DMS 273 treated with DMSO at 0.1 percent for 48 hours (cell line): ENCODE measurements at places on chromosomes 2 and 18.

DNA sequence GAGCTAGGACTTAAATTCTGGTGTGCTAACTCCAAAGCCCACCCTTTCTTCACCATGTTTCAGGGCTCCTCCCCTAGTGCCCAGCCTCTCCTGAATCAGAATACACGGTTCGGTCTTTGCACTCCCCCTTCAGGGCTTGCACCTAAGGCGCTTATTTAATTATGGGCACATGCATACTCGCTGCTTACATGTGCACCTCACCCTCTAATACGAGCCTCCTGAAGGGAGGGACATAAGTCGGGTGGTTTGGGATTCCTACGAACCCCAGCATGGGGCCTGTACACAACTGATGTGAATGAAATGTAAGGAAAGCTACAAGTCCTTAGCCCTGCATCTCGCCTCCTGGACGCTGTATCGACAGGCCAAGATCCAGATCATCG lies 435 bp downstream of the IFT172 start:
- no peak for DNase-seq

GRCh38 chr2:205730191-205730590 lies 47.9 kb downstream of the NRP2 start:
- no peak for DNase-seq

DNA sequence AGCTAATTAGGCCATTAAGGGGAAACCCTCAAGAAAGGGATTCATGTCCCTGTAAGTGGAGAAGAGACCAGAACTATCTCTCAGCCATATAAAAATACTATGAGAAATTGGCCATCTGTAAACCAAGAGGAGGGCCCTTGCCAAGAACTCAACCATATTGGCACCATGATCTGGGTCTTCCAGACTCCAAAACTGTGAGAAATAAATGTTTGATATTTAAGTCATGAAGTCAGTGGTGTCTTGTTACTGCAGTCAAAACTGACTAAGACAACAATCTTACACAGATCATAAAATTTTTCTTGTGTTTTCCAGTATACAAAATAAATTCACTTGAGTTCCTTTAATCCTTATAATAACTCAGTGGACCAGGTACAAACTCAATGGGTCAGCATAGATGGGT lies 589.8 kb upstream of the CDH2 start:
- no peak for DNase-seq

GRCh38 chr2:21001225-21001946 lies 42.5 kb downstream of the APOB start:
- no peak for DNase-seq

GRCh38 chr2:165877565-165878550 lies 75.7 kb downstream of the TTC21B start:
- DNase-seq = no peak

DNA sequence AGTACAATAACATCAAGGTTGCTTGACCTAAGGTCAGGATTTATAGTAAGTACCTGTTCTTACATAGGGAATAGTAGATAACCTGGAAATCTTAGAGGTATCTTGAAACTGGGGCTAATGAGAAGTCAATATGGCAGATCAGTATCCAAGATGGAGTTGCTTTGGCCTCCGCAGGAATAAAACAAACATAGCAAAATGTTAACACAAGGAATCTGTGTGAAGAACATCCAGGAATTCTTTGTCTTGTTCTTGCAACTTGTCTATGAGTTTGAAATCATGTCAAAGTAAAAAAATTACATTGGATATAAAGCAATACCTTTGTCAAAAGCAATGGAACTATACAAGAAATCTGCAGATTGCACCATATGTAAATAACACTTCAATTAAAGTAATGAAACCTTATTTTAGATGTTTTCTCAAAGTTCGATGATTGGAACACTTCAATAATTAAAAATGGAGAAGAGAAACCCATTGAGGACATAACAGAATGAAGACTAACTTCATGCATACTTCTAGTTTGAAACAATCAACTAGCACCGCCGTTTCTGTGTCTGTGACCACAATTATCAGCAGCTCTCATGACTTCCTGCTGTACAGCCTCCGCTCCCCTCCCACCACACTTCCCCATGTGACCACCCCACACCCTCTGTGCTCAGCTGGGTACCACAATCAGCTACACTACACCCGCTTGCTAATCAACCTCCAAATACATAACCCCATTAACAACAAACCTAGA lies 27.6 kb downstream of the C2orf76 start:
- DNase-seq = no peak

DNA sequence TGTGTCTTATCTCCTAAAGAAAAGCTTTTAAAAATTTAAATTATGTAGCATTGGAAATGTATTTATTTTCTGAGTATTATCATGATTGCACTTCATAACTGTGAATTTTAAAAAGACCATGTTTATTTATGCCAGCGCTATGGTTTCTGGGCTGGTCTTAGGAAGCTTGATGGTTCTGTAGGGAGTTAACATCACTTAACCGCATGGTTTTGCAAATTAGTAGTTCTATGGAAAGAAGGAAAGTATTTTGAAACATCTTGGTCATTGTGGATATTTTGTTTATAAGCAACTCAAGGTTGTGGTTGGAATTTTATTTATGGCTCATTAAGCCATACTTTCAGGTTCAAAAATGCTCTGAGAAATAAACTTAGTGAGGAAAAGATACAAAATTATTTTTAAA lies 549.4 kb downstream of the STK39 start:
- DNase-seq = no peak

GRCh38 chr2:134490559-134490958 lies 228.2 kb downstream of the TMEM163 start:
- DNase-seq = no peak

DNA sequence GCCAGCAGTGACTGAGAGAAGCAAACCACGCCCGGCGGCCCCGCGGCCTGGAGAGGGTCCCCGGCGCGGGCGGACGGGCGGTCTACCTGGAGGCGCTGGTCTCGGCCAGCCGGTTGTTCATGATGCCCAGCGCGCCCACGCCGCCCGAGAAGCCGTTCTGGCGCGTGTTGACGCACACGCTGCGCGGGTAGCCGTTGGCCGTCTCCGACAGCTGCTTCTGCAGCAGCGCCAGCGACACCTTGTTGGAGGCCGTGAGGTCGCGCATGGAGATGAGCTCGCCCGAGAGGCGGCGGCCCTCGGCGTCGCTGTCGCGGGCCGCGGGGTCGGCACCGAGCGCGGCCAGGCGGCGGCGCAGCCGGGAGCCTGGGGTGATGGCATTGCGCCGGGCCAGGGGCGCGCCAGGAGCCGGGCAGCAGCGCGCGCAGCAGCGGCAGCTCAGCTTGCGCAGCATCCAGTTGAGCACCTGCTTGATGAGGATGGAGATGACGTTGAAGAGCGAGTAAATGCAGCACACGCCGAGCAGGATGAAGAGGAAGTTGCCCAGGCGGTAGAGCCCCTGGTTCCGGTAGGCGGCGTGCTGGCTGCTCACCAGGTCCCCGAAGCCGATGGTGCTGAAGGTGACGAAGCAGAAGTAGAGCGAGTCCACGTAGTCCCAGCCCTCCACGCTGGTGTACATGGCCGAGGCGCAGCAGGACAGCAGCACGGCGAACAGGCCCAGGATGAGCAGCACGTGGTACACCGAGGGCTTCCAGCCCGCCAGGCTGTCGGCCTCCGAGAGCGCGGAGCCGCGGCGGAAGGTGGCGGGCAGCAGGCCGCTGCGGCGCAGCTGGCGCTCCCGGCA lies 118.1 kb downstream of the MSH2 start:
- peak; percentile 40 for DNase-seq

DNA sequence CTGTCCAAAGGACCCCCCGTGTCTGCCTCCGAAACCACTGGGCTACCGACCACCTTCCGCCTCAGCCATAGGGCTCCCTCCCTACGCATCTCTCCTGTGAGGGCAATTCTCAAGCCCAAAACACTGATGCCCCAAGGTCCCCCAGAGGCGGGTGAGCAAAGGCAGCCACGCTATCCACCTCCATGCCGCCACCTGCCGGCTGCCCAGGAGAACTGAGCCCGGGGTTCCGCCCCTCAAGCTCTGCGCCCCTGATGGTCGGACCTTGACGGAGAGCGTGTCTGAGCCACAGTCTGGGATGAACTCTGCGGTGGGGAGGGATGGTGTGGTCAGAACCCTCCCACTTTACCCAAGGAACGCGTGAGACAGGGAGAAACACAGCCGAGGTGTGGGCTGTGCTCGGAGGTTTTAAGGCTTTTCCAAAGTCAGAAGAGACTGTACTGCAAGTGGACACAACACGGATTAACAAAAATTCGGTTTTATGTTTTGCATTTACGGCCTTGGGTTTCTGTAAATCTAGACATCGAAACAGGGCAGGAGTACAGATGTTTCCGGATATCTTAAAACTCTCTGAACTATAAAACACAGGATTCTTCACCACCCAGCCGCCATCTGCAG lies 114.1 kb downstream of the ZNF516 start:
- DNase-seq = no peak

DNA sequence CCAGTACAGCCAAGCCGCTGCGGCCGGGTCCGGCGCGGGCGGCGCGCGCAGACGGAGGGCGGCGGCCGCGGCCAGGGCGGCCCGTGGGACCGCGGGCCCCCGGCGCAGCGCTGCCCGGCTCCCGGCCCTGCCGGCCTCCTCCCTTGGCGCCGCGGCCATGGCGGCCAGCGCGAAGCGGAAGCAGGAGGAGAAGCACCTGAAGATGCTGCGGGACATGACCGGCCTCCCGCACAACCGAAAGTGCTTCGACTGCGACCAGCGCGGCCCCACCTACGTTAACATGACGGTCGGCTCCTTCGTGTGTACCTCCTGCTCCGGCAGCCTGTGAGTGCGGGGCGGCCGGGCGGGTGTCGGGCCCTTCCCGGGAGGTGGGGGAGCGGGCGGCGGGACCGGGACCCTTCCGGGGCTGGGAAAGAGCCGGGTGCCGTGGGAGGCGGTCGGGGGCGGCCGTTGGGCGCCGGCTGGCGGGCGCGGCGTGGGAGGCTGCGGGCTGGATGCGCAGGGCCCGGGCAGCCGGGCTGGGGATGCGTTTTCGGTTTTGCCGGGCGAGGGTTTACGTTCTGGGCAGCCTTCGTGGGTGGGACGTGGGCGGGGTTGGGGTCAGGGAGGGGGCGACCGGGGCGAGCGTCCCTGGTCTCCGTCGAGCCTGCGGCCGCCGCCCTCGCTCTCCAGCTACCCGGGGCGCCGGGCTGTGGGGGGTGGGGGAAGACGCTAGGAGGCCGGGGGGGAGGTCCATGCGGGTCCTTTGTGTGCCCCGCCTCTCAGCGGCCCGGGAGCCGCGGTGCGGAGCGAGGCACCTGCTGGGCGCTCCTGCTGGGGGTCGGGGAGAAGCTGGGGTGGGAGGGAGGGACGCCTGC lies 537 bp downstream of the AGFG1 start:
- no peak for DNase-seq

DNA sequence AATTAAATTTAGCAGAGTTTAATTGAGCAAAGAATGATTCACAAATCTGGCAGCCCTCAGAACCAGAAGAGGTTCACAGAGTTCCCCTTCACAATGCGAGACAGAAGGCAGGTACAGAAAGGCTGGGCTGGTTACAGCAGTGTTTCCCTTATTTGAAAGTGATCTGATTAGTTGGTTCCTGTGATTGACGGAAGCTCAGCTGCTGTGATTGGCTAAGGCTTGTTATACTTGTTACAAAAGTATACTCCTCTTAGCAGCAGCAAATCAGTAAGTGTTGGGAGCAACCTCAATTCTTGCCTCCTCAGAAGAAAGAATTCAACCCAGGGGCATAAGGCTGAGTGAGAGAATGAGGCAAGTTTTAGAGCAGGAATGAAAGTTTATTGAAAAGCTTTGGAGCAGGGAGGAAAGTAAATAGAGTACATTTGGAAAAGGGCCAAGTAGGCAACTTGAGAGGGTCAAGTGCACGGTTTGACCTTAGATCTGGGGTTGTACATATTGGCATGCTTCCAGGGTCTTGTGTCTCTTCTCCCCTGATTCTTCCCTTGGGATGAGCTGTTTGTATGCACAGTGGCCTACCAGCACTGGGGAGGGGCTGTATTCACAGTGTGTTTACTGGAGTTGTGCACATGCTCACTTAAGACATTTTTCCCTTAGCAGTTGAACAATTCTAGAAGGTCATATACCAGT lies 431.8 kb upstream of the RAB12 start:
- no peak for DNase-seq

DNA sequence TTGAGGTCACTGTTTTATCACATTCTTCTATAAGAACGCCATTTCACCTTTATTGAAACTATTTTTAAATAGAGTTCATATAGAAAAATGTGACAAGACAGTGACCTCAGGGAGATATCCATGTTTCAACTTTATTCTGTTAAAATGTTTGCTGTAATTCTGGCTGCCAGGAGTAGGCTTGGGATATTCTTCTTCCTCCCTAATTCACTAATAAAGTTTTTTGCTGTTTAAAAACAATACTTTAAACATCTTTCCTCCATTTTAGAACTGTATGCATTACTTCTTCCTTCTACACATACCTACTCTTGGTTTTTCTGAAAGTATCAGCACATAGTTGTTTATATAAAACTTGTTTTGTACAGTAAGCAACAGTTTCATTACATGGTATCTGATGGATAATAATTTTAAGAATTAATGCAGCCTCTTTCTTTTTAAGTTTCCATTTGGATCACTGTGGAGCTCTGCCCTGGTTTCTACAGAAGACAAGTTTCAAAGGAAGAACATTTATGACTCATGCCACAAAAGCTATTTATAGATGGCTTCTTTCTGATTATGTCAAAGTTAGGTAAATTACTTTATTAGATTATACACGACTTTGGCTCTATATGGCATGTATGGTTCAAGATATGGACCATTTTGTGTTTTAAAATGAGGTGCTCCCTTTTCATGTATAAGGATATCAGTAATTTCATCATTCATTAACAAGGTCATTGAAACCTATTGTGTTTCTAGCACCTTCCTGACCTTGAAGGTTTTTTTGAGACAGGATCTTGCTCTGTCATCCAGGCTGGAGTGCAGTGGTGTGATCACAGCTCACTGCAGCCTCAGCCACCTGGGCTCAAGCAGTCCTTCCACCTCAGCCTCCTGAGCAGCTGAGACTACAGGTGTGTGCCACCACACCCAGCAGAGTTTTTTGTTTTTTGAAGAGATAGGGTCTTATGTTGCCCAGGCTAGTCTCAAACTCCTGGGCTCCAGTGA lies 7.2 kb downstream of the CPSF3 start:
- no peak for DNase-seq

GRCh38 chr2:88563129-88563528 lies 64.1 kb downstream of the EIF2AK3 start:
- DNase-seq = peak; percentile 23

DNA sequence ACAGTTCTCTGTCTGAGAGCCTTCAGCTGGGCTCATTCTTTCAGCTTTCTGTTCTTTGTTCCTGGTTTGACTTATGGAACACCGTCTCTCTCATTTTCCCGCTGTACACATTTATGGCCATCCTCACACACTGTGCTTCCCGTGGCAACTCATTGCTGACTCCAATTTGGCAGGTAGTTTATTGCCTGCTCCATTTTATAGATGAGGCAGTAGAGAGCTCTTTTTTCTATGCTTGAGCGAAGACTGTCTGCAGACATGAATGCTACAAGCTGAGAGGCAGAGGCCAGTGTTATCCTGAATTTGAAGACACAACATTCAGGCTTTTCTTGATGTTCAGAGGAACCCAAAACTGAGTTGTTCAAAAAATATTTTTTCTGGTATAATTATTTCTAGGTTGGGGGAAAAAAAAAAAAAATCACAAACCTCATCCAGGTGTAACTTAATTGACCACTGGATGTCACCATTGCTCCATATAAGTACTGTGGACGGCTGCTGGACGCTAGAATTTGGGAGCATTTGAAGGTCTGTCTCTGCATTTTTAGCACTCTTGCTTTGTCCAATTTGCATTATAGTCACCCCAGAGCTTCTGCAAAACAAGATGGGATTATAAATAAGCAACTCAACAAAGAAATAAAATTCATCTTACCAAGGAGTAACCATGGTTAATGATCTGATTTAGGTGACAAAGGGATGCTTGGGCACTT lies 83.5 kb downstream of the HRH4 start:
- DNase-seq = no peak
